K562 (cell line): ENCODE measurements at places on chromosomes 11 and 22. TPM values are rescaled to one million over a fixed set of nuclear protein-coding genes. Genes with fewer than 3 reads are reported as not detected.

Gene CHEK1
- total RNA-seq = 92.8 and 94.0 TPM in 2 replicates

Gene A4GALT
- 0.11 TPM in 1 of 2 replicates, not detected in the other for total RNA-seq

Gene ATP6V1E1
- 122 and 129 TPM in 2 replicates for total RNA-seq

Gene MMP27
- total RNA-seq = not detected in 2 replicates

Gene GRK3
- total RNA-seq = 7.3 and 7.6 TPM in 2 replicates

DNA sequence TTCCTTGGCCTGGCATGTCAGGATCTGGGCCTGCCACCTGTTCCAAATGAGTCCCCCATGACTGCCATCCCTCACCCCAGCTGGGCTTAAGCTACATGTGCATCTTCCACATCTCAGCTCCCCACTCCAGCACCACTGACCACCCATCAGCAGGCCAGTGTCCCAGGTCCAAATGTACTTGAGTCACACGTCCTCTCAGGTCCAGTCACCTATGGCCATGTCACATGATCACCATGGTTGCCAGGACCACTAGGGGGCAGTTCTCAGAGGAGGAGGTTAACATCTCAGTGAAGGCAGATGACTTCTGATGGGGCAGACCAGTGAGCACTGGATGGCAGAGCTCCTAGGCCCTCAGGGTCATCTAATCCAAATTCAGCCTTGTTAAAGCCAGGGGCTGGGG lies 41.9 kb upstream of the WNT11 start:
- no peaks in the 10 kb centered on the region for H3K4me1 ChIP-seq
- no peak overlapping the region for H3K27ac ChIP-seq
- no peak overlapping the region for H3K4me3 ChIP-seq
- peaks cover 26% of the 10 kb centered on the region for H3K27me3 ChIP-seq
- no peaks in the 10 kb centered on the region for H3K36me3 ChIP-seq

- H3K27ac ChIP-seq = no peak overlapping the region
- H3K4me1 ChIP-seq = peaks cover 51% of the 10 kb centered on the region
- no peak for DNase-seq
- no peak overlapping the region for H3K4me3 ChIP-seq
- no peaks in the 10 kb centered on the region for H3K36me3 ChIP-seq
These were observed 20.2 kb upstream of the CTSD start for GRCh38 chr11:1783725-1784529.

DNA sequence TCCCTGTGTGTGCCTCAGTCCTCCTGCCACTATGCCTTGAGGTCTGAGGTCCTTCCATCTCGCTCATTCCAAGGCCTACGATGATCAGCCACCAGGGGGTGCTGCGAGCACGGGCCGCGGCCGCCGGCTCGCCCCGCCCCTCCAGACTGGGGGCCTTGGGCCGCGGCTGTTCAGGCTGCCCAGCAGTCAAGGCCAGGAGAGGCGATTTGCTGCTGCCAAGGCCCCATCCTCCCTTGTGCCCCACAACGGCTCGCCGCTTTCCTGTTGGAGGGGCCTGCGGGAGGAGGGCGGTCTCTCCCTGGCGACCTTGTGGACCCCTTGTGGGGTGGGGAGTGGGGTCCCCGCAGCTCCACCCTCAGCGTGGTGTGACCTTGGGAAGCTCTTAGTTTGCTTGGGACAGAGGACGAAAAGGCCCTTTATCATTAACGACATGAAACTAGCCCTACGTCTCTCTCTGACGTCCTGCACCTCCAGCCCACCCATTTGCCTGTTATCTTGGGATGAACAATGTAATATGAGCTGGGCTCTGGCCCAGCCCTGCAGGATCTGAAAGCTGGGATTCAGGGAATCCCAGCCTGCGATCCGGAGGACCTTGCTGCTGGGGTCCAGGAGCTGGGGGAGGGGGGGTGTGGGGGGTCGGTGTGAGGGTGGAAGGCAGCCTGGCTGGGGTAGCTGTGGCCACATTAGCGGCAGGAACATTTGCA lies 5.3 kb upstream of the GALR3 start:
- H3K27me3 ChIP-seq = no peaks in the 10 kb centered on the region
- peaks cover 14% of the 10 kb centered on the region for H3K4me1 ChIP-seq
- H3K4me3 ChIP-seq = no peak overlapping the region
